ENCODE measurements at places on chromosomes 7 and 10.

- DNase-seq = no peak
Measured at GRCh38 chr7:29109899-29110298, 36.4 kb downstream of the CPVL start.

DNA sequence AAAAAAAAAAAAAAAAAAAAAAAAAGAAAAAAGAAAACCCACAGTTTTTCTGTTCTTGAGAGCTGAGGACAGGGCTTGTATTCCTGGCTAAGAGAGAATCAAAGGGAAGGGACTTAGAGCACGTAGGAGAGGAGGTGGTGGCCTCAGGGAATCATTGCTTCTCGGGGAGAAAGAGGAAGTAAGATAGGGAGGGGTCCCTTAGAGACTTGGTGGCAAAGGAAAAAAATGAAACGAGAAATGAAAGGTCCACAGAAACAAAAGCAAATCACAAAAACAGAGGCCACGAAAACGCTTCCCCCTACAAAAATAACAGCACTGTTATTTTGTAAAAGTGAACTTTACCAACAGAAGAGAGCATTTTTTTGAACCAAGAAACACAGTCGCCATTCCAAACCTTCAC lies 323.1 kb upstream of the GALNT17 start:
- no peak for DNase-seq

DNA sequence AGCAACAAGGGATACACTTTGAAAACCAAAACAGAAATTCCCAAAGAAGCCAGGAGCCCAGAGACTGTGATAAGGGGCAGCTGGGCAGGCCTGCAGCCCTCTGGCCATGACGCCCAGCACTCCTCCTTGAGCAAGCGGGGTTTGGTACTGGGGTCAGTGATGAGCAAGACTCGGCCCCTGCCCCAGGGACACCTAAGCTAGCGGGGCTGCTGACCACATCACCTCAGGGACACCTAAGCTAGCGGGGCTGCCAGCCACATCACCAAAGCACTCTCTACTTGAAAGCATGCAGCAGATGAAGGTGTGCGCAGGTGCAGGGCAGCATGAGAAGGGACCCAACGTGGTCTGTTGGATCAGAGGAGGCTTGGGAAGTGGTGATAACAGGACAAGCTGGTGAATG lies 108.0 kb upstream of the PPP2R2D start:
- DNase-seq = no peak

- DNase-seq = no peak
Measured at GRCh38 chr10:6461961-6462360, 118.1 kb downstream of the PRKCQ start.

GRCh38 chr10:114310346-114310745 lies 71.3 kb downstream of the VWA2 start:
- DNase-seq = no peak

DNA sequence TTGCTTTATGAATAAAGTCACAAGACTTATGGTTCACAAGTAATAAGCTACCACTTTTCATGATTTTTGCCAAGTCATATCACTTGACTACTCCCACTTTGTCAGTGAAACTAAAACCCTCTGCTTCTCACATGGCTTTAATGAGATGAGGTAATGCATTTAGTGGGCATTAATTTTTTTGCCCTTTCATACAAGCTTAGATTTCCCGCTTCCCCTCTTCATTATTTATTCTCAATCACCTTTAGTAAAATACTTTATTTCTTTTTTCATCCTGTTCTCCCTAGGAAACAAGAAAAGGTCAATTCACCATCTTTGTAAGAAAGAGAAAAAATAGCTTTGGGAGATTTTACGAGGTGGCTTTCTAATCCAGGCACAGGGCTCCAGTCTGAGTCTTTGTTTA lies 109.6 kb upstream of the STARD3NL start:
- DNase-seq = no peak

DNA sequence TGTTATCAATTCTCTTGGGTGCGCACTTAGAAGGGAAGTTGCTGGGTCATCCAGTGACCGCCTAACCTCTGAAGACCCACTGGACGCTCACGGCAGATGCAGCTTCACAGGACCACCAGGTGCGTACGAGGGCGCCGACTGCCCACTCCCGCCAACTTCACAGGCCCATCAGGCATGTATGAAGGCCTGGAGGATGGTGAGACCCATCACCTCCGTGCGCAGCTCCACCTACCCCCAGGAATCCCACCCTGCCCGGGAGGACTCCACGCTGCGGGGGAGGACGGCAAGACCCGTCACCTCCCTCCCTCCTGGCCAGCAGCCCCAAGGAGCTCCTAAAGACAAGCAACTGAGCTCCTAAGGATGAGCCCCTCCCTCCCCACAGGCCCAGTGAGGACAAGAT lies 146.9 kb downstream of the MAD1L1 start:
- DNase-seq = no peak

DNA sequence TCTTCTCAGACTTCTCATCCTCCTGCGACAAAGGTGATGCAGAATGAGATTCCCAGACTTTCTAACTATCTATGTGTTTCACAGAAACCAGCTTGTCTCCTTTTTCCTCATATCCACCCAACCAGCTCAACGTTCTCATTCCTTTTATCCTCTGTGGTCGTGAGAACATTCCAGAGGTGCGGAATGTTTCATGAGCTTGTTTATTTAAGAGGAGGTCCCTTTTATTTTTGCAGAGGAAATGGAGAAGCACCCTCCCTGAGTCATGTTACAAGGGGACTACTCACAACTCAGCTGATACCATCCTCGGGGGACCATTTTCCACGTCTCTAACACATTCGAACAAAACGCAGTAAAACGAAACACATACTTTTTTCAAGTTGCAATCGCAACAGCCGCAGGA lies 93.2 kb downstream of the ZRANB1 start:
- DNase-seq = no peak

- no peak for DNase-seq
Measured at GRCh38 chr7:28338041-28338440, 74.3 kb upstream of the CREB5 start.

DNA sequence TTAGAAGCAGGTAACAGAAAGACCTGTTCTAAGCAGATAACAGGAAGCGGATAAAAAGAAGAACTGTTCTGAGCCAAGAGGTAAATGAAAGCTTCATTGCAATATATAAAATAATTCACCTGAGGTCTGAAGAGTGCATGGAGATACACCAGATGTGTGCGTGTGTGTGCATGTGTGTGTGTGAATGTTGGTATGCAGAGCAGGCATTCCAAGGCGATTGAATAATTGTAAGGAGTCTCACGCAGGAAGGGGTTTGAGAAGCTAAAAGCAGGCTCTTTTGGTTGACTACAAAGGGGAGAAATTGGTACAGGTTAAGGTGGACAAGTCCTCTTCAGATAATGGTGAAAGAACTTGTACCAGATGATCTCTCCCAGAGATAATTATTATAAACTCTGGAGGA lies 450.6 kb downstream of the DNAJB9 start:
- DNase-seq = no peak

GRCh38 chr10:71980181-71981014 lies 16.2 kb downstream of the CHST3 start:
- DNase-seq = no peak

- no peak for DNase-seq
Measured at GRCh38 chr10:36670621-36671402, 454.6 kb upstream of the ANKRD30A start.

DNA sequence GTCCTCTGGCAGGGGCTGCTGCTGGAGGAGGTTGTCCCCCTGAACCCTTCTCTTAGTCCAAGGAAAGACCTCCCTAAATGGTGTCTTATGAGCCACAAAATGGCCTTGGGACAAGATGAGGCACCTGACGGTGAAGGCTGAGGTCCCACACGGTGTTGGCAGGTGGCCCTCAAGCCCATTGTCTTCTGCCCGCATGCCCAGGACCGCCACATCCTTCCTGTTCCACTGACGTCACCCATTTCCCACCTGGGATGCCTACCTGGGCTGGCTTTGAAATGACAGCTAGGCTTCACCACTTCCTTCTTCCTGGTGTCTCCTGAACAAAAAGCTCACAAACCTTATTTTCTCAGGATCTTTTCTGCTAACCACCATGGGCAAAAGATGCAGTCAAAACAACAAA lies 2.1 kb upstream of the DMBT1 start:
- no peak for DNase-seq

- no peak for DNase-seq
Measured at GRCh38 chr10:6977398-6978186, 397.5 kb upstream of the PRKCQ start.

- DNase-seq = no peak
Measured at GRCh38 chr10:6019010-6019782, 41.9 kb upstream of the IL15RA start.

DNA sequence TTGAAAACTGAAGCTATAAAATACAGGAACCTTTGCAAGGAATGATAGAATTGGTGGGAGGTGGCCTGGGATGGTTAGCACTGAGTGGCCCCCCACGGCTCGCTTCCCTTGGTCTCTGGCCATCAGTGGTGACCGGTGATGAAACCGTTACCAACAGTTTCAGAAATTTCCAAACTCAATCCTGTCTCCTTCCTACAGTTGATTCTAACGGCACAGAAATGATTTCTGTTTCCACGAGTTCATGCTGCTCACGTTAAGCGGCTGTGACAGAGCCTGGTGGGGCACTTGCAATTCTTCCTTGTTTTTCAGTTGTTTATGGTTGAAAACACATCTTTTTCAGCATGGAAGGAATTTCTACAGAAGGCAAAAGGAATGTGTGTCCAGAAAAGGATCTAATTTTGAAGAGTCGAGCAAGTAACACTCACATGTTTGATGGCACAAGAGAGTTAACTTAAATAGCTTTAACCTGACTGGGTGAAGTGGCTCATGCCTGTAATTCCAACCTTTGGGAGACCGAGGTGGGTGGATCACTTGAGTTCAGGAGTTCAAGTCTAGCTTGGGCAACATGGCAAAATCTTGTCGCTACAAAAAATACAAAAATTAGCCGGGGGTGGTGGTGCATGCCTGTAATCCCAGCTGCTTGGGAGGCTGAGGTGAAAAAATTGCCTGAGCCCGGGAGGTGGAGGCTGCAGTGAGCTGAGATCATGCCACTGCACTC lies 100.1 kb downstream of the DNAJB6 start:
- no peak for DNase-seq

DNA sequence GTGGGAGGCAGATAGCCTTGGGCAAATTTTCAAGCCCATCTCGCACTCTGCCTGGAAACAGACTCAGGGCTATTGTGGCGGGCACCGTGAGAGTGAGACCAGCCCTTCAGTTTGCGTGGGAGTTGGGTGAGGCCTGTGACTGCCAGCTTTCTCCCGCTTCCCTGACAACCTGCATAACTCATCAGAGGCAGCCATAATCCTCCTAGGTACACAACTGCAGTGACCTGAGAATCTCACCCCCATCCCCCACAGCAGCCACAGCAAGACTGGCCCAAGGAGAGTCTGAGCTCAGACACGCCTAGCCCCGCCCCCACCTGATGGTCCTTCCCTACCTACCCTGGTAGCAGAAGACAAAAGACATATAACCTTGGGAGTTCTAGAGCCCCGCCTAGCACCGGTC lies 275.4 kb downstream of the GRID1 start:
- DNase-seq = no peak

DNA sequence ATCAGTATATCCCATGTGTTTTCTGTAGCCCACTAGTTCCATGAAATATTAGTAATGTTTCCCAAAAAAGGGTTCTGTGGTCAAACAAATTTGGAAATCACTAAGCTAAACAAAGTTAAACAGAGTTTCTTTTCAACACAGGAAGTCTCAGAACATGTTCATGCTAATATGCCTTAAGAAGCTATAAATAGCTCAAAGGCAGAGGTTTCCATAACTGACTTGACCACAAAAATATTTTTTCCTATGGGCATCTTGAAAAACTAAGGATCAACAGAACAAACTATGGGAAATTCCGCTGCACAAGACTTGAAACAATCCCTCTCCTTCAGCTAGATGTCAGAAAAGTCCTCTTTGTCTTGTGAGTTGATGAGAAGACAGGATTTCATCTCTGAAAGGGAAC lies 59.7 kb downstream of the SEM1 start:
- no peak for DNase-seq

DNA sequence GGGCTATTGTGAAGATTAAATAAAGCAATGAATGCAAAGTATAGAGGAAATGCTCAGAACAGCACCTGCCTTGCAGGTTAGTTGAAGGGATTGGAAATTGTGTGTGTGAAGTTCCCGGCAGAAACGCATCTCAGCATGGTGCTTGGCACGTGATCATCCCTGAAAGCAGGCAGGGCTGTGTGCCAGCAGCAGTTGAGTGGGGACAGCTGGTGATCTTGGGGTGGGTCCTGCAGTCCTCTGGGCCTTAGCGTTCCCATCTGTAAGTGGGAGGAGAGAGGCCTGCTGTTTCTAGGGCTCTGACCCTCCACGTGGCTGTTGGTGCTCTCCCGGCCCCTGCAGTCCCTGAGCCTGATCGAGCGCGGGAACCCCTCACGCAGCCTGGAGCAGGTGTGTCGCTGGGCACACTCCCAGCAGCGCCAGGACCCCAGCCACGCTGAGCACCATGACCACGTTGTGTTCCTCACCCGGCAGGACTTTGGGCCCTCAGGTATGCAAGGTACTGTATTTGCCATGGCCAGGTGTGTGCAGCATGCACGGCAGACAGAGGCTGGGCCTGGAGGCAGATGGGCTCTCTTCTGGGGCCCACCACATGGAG lies 55.3 kb downstream of the TBATA start:
- no peak for DNase-seq

GRCh38 chr10:87837445-87837844 lies 19.4 kb upstream of the ATAD1 start:
- no peak for DNase-seq

- no peak for DNase-seq
Measured at GRCh38 chr7:71657386-71657785, 525.4 kb downstream of the GALNT17 start.

GRCh38 chr10:125015356-125015944 lies 73.5 kb downstream of the ZRANB1 start:
- DNase-seq = no peak

DNA sequence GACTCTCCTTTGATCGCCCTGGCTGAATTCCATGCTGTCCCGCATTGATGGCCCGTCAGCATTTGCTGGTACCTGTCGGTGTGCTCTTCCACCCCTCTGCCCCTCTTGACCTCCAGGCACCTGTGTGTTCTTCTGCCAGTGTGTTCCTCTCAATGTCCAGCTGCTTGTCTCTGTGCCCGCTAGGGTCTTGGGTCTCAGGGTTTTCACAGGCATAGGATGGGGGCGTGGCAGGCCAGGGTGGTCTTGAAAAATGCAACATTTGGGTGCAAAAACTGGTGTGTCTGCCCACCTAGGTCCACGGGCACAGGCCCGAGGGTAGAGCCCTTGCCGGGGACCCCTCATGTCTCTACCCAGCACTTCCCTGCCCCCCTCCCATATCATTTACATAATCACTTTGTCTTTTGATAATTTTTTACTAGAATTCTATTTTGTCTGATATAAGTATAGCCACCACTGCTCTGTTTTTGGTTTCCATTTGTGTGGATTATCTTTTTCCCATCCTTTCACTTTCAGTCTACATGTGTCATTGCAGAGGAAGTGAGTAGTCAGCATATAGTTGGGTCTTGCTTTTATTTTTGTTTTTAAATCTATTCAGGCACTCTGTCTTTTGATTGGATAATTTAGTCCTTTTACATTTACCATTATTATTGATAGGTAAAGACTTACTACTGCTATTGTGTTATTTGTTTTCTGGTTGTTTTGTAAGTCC lies 46.6 kb upstream of the ADRA2A start:
- DNase-seq = no peak

- no peak for DNase-seq
Measured at GRCh38 chr7:29881724-29882123, 75.4 kb downstream of the WIPF3 start.
